ENCODE measurements at places on chromosomes 11 and 22. TPM values are rescaled to one million over a fixed set of nuclear protein-coding genes. Genes with fewer than 3 reads are reported as not detected.

DNA sequence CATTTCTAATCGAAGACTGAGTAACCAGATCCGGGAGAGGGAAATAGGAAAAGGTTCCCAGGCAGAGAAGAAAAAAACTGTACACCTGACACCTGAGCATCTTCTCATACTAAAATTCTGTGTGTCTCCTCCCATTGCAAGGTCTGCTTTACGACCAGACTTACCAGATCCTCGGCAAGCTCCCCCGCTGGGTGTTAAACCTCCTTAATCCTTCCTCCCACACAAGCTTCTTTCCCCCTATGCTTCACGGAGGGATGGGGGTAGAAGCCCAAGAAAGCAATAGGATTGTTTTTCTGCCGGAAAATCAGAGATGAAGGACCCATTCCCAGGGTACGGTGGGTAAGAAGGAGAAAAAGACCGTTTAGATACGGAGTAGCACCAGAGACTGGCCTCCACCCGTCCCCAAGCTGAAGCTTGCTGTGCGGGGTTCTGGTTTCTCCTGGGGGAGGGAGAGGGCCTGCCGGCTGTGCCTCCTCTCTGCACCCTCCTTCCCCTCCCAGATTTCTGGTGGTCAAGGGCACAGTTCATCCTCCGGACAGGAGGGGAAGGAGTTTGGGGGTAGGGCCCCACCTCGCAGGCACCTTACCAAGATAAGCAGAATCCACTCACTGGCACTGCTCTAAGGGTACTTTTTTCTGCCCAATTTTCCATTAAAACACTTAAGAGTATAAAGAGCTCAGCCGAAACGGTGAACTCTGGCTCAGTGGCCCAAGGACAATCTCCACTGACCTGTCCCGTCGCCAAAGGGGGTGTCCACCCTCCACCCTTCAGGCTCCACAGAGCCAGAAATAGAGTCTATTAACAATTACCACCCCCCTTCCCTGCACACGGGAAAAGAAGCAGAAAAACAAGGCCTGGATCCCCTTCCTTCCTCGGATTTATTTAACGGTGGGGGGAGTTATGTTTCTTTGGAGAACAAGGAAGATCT, 1.2 kb downstream of the TOB2 start:
- peak overlapping the region; percentile 98 for H3K4me3 ChIP-seq
- no peaks in the 10 kb centered on the region for H3K27me3 ChIP-seq
- DNase-seq = peak; percentile 49
- H3K4me1 ChIP-seq = peaks cover 17% of the 10 kb centered on the region

- no peaks in the 10 kb centered on the region for H3K27me3 ChIP-seq
- no peaks in the 10 kb centered on the region for H3K4me1 ChIP-seq
- H3K36me3 ChIP-seq = no peaks in the 10 kb centered on the region
These were observed 90.5 kb downstream of the GALNT18 start for GRCh38 chr11:11531131-11531908.

PISD gene
- total RNA-seq = 29.3 TPM

DNA sequence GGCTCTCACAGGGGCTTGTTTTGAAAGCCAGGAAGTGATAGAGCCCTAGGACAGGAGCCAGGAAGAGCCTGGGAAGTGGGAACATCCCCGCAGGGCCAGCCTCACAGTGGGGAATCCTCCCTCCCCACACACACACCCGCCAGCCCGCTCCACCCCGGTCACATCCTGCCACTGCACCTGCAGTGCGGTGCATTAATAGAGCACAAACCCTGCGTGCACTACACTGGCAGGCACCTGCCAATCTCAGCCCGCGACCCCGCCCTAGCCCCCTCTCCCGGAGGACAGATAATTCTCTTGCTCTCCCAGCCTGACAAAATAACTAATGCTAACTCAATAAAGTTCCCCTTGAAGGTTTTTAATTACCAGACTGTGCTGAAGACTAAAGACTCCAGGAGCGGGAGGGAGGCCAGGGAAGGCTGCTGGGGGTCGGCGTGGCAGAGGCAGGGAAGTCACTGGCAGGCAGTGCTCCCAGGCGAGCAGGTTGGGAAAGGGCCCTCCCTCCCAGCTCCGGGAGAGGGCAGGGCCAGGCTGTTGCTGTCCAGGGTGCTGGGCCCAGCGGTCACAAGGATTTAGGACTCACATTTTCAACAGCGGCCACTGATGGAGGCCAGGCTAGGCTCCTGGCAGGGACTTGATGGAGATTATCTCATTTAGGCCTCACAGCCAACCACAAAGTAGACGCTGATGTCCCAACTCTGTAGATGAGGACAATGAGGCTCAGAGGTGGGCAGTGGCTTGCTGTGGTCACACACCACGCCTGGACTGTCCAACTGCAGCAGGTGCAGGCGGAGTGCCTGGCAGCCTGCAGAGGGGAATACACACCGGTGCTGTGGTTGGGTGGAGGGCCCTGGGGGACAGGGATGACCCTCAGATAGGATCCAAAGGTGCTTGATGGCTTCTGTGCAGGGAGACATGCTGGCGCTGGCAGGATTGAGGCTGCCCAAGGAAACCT, 23.9 kb upstream of the TCF20 start:
- H3K4me3 ChIP-seq = no peak overlapping the region
- peaks cover 10% of the 10 kb centered on the region for H3K4me1 ChIP-seq
- H3K27ac ChIP-seq = no peak overlapping the region
- no peaks in the 10 kb centered on the region for H3K36me3 ChIP-seq
- H3K27me3 ChIP-seq = no peaks in the 10 kb centered on the region

GRCh38 chr11:7671347-7672215, 1.7 kb downstream of the CYB5R2 start:
- no peaks in the 10 kb centered on the region for H3K4me1 ChIP-seq
- no peak overlapping the region for H3K4me3 ChIP-seq
- no peaks in the 10 kb centered on the region for H3K27me3 ChIP-seq
- no peak overlapping the region for H3K27ac ChIP-seq

- no peaks in the 10 kb centered on the region for H3K27me3 ChIP-seq
- no peak overlapping the region for H3K4me3 ChIP-seq
- H3K4me1 ChIP-seq = peaks cover 5% of the 10 kb centered on the region
- no peak overlapping the region for H3K27ac ChIP-seq
- peak; percentile 73 for DNase-seq
- H3K36me3 ChIP-seq = no peaks in the 10 kb centered on the region
These were observed 18.0 kb downstream of the LSP1 start for GRCh38 chr11:1870721-1871466.

- H3K27me3 ChIP-seq = no peaks in the 10 kb centered on the region
- H3K4me3 ChIP-seq = no peak overlapping the region
- no peaks in the 10 kb centered on the region for H3K36me3 ChIP-seq
These were observed 13.9 kb downstream of the APOBEC3H start for GRCh38 chr22:39110631-39111561.

DNA sequence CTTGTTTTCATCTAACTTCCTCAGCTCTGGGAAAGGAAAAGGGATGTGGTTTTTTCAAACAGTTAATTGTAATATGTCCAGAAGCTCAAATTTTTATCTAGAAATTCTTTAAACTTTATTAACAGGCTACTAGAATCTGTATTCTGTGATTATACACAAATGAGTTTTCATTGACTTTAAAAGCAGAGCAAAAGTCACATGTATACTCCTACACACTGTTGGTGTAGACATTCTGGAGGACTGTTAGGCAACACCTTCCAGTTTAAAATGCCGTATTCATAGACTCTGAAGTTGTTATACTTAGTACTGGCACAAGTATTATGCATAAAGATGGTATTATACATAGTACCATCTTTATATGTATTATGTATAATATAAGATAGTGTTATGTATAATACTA, 64.9 kb downstream of the SPECC1L start:
- no peak overlapping the region for H3K27ac ChIP-seq
- H3K27me3 ChIP-seq = no peaks in the 10 kb centered on the region
- no peak overlapping the region for H3K4me3 ChIP-seq

GRCh38 chr22:36222887-36223450, 16.4 kb downstream of the APOL2 start:
- H3K4me1 ChIP-seq = no peaks in the 10 kb centered on the region
- H3K27ac ChIP-seq = no peak overlapping the region
- H3K36me3 ChIP-seq = no peaks in the 10 kb centered on the region
- no peak for DNase-seq

- H3K27ac ChIP-seq = no peak overlapping the region
- no peak overlapping the region for H3K4me3 ChIP-seq
These were observed 14.7 kb upstream of the KCTD17 start for GRCh38 chr22:37036655-37037377.

DNA sequence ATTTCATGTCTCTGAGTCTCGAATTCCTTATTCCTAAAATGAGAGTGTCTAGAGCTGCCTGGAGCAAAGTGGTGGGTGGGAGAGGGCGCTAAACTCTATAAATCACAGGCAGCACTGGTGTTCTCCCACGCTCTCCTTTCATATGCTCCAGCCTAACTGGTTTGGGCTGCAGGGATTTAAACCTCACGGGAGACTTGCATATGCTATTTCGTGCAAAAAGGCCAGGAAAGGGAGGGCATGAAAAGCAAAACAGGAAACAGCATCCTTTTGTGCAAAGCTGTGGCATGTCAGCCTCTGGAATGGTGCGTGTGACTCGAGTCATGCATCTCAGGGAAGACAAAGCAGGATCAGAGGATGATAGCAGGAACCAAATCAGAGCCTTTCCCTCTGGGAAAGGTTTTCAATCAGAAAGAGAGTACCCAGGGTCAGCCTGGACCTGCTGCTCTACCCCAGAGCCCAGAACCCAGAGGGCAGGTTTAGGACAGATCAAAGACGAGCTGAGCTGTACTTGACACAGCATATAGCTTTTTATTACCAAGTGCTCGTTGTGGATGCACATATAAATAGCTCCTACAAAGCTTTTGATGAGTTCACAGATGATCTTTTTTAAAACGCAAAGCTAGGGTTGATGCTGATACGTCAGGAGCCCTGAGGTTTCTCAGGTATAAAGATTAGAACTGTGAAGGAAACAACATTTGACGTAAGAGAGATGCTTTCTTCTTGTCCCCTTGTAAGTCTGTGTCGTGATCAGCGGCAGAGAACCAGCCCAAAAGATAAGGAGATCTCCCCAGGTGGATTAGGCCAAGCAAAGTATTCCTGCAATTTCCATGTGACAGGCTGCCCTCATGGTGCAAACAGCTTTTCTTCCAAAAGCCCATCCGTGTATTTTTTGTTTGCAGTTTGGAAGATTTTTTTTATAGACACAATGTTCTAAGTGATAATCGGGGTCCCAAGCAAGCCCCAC, 46.2 kb upstream of the YWHAH start:
- no peak overlapping the region for H3K27ac ChIP-seq
- H3K27me3 ChIP-seq = no peaks in the 10 kb centered on the region

- H3K4me1 ChIP-seq = no peaks in the 10 kb centered on the region
- no peak overlapping the region for H3K4me3 ChIP-seq
- no peaks in the 10 kb centered on the region for H3K27me3 ChIP-seq
- no peak for DNase-seq
- no peaks in the 10 kb centered on the region for H3K36me3 ChIP-seq
These were observed 54.3 kb upstream of the VSTM5 start for GRCh38 chr11:93904716-93905115.

GRCh38 chr22:46090036-46090591, 60.2 kb upstream of the PPARA start:
- no peak overlapping the region for H3K4me3 ChIP-seq
- peaks cover 22% of the 10 kb centered on the region for H3K36me3 ChIP-seq
- DNase-seq = peak; percentile 94
- H3K27me3 ChIP-seq = no peaks in the 10 kb centered on the region
- H3K27ac ChIP-seq = peak overlapping the region; percentile 69

APOBEC3H gene
- not detected for total RNA-seq

DENND6B gene
- 6.6 TPM for total RNA-seq

- no peaks in the 10 kb centered on the region for H3K27me3 ChIP-seq
- no peaks in the 10 kb centered on the region for H3K4me1 ChIP-seq
- no peaks in the 10 kb centered on the region for H3K36me3 ChIP-seq
- no peak overlapping the region for H3K27ac ChIP-seq
- no peak overlapping the region for H3K4me3 ChIP-seq
These were observed 369.4 kb upstream of the ISX start for GRCh38 chr22:34696557-34696956.

DNA sequence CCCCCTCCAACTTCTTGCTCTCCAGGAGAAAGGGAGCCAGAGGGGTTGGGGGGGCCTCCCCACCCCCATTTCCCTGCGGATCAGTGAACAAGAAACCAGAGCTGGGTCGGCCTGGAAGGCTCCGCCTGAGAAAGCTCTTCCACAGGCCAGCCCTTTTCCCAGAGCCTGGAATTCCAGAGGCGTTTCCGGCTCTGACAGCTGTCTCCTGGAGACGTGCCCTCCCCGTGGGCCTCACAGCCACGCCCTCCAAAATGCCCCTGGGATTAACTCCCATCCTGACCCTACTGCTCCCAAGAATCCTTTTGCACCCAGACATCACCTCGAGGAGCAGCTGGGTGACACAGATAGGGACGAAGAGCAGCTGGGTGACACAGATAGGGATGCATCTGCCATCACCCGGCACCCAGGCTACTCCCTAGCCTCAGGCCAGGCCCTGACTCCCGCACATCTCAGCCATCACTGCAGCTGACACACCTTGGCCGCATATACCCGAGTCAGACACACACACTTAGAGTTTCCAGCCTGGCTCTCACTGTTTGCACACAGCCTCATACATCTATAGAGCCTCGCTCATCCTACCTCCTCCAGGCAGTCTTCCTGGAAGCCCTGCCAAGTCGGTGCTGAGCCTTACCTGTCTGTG, 7.6 kb upstream of the CDC42EP1 start:
- H3K4me3 ChIP-seq = no peak overlapping the region
- H3K36me3 ChIP-seq = no peaks in the 10 kb centered on the region
- no peaks in the 10 kb centered on the region for H3K27me3 ChIP-seq
- H3K4me1 ChIP-seq = peaks cover 35% of the 10 kb centered on the region
- DNase-seq = no peak
- H3K27ac ChIP-seq = no peak overlapping the region

Data from pancreas (tissue), 10 donors.